ENCODE measurements at places on chromosomes 3 and 15.

- DNase-seq, result no peak
These were observed 7.2 kb upstream of the ENTPD3 start for GRCh38 chr3:40379674-40380306.

DNA sequence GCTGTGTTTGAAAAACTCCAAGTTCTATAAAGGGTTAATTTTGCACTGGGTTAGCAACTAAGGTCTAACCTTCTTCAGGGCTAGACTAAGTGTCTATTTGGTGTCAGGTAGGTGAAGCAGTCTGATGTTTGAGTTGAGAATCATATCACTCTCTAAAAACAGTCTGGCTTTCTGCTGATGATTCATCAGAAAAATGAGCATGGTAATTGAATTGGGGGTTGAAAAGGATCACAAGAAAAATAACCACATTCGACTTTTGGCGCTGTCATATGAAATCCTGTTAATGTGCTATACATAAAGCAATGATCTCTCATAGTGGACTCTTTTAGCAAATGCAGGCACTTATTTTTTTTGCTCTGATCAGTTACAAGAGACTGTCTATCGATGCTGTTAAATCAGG lies 242.2 kb upstream of the AZI2 start:
- DNase-seq, result no peak

DNA sequence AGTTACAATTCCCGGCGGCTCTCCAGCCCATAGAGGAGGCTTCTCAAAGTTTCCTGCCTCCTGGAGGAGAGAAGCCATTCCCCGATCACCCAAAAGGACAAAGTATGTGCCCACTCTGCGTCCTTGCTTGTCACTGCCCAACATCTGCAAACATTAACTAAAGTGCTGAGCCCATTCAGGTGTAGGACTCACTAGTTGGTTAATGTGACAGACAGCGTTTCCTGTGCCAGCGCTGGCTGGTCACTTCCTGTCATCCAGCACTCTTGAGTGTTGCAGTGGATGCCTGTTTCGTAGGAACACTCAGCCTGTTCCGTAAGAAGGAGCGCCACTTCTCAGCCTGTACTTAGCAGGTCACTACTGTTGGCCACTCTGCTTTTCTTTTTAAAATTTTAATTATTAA lies 100.3 kb downstream of the APBA2 start:
- DNase-seq, result no peak

DNA sequence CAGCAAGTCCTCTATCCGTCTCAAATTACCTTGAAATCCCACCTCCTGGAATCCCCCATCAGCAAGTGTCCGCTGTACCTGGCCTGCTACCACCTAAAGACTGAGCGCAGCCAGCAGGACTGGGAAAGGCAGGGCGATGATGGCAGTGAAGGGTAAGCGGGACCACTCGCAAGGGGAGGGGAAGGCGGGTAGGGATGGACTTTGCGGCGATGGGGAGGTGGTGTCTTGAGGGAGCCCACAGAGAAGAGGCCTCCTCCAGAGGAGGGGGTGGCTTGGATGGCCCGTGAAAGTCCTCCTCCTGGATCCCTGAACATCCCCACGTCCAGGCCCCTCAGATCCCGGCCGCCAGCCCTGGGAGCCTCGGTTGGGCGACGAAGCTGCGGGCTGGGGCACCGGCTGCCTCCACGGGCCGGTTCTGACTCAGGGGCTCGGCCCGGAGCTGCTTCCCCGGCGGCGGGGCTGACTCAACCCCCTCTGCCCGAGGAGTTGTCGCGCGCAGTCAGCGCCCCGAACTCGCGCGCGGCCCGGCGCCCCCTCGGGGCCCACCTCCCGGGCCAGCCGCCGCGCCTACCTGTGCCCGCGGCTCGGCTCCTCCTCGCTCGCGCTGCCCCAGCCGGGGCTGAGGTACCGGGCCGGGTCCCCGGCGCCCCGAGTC lies 512 bp downstream of the LARP6 start:
- DNase-seq, result peak; percentile 71
